ENCODE measurements at places on chromosomes 11 and 22.

- DNase-seq: no peak
These were observed 63.5 kb upstream of the PRDM11 start for GRCh38 chr11:45082744-45083543.

DNA sequence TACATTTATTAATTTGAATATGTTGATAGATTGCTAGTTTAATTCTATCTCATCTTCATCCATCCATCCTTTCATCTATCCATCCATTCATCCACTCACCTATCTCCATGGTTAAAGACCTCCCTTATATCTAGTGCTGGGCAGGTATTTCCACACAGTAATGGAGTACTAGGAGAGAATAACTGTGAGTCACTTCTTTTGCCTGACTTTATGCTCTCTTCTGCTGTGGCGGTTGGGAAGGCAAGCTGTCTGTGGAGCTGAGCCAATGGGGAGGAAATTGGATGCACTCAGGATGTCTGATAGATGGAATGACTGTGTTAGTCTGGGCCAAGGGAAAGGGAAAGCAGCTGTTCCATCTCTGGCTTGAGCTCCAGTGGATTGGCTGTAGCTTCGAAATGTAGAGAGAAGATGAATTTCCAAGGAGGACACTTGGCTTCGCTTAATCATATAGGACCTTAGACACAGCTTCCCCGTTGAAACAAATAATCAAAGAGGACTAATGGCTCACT, 60.3 kb downstream of the NELL1 start:
- no peak for DNase-seq

DNA sequence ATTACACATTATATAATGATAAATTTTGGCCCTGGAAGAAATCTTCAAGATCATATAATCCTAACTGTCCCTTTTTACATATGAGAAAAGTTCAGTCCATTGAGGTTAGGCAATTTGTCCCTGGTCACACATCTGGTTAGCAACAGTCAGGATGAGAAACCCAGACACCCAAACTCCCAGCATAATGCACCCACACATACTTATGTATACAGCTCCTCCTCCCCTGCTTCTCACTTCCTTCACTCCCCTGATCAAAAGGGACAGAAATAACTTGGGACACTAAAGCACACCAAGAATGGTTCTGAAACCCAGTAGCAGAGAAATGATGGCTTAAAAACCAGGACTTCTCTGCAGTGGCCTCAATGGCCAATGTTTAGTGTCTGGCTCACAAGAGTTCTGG, 11.1 kb downstream of the NUMA1 start:
- DNase-seq: no peak

GRCh38 chr11:100821198-100821597, 134.1 kb downstream of the ARHGAP42 start:
- no peak for DNase-seq

DNA sequence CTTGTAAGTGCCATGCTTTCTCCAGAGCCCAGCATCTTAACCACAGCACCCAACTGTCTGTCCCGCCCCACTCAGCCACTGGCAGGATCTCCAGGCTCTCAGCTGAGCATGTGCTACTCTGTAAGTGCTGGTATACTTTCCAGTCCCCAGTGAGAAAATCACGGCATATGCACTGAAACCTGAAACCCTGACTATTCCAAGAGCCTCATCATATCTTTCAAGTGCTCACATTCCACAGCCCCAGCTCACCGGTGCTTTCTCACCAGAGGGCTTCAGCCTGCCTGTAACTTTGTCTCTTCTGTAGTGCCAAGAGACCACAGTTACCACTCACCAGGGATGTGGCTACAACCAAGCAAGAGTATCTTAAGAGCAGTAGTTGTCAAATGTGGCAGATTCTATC, 24.4 kb upstream of the PAMR1 start:
- DNase-seq: no peak

- no peak for DNase-seq
These were observed 26.8 kb downstream of the MICAL2 start for GRCh38 chr11:12137005-12137690.

DNA sequence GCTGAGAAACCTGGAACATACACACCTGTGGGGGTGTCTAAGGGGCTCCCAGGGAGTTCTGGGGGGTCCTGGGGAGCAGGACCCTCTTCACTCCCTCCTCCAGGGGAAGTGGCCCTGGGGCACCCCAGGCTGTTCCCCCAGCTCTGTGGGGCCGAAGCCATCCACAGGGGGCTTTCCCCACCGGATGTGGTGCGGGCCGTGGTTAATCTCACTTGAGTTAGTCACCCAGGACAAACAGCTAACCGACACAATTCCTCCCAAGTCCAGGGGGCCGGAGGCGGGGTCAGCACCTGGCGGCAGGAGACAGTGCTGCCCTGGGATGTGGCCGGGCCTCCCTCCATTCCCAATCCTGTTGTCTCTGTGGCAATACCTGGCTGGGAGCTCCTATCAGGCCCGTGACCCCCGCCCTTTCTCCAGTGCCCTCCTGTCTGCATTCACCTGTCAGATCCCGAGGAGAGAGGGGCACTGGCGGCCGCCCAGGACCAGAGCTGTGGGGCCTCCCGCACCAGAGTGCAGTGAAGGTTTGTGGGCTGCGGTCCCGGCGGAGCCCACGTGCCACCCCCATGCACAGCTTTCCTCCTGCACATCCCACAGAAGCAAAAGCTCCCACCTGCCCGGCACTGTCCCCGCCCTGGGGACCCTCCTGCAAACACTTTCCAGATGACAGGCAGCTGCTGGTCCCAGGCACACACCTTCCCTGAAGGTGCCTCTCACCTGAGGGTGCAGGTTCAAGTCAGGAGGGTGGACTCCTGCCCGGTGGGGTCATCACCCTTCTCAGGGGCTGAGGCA, 5.2 kb upstream of the MUC5AC start:
- DNase-seq: peak; percentile 19

- no peak for DNase-seq
These were observed 44.5 kb downstream of the RAB6A start for GRCh38 chr11:73716153-73717056.

DNA sequence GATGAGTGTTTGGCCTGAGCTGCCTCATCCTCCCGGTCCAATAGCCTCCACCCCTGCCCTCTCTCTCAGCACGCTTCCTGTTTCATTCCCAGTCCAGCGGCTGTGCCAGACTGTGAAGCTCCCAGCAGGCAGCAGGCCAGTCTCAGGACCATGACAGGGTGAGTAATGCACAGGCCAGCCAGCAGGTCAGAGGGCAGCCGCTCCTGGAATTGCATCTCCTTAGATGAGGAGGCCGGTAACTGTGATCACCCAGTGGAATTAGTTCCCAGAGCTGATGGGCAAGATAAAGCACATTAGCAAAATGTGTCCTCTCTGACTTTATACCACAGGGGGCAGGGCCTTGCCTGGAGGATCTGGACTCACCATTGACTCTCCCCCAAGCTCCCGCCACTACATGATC, 251.2 kb downstream of the ETS1 start:
- no peak for DNase-seq

DNA sequence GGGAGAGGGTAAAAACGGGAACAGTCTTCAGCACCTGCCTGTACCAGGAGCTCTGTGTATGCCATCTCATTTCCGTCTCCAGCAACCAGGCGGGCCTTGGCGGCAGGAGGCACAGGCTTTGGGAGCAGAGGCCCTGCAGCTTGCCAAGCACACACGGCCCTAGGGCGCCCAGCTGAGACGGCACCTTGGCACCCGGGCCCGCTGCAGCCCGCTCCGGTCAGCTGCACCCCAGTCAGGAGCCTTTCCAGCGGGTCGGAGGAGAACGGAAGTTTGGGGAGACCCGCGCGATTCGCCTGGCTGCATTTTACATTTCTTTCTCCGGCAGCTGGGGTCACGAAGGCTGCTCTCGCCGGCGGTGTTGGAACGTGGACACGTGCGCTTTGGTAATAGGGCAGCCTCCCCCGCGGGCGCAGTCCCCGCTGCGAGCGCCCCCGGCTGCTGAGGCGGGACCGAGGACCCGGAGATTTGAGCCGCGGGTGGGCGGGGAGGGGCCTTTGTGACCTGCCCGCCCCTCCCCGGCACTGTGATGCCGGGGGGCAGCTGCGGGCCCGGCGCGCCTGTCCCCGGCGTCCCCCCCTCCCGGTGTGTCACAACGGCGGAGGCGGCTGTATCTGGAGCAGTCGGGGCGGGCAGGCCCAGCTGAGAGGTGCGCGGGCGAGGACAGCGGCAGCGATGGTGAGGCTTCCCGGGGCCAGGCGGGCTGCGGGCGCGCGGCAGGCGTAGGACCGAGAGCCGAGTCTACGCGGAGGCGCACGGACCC, at the start of gene TUBA8:
Gene TUBA8 (plus strand): TSS at position 616 of the 760 bp plus-strand sequence. CDS start 57 bp downstream, at position 673.
- peak; percentile 52 for DNase-seq

GRCh38 chr22:44623771-44624510, 78.1 kb upstream of the PRR5 start:
- peak; percentile 73 for DNase-seq

- no peak for DNase-seq
These were observed 3.2 kb downstream of the MS4A3 start for GRCh38 chr11:60059521-60060240.

GRCh38 chr22:46287873-46288751, 8.6 kb upstream of the GTSE1 start:
- no peak for DNase-seq

DNA sequence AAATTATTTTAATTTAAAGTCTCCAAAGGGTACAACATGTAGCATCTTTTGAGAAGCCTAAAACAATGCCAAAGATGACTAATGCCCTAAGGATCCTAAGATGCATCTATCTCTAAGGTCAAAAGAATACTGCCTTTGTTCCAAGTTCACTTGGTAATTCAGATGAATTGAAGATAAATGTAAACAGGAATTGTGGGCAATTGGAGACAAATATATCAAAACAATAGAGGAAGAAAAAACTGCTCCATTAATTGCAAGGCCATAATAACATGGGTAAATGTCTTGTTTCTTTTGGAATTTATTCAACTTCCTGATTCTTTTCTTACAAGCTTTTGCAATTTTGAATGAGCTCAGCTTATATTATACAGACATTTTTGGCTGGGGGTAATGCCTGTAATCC, 338.6 kb downstream of the TTC28 start:
- no peak for DNase-seq

GRCh38 chr22:42704896-42705295, 15.8 kb downstream of the A4GALT start:
- DNase-seq: no peak

Measured in HuH-7 (cell line).